ENCODE measurements at places on chromosomes 7 and 10. TPM values are rescaled to one million over a fixed set of nuclear protein-coding genes. Genes with fewer than 3 reads are reported as not detected.

Gene TCAF2
- total RNA-seq = 2.7 TPM

Gene TMEM178B
- 0.04 TPM for total RNA-seq

Gene CALCR
- not detected for total RNA-seq

Gene AFAP1L2
- 1.3 TPM for total RNA-seq

Gene PLA2G12B
- total RNA-seq = not detected

Gene TRPV5
- total RNA-seq = not detected

Gene HNRNPA2B1
- total RNA-seq = 178 TPM

Gene CPA2
- not detected for total RNA-seq

Gene SP8
- 0.08 TPM for total RNA-seq

Gene CCDC3
- 2.4 TPM for total RNA-seq

Gene LBX1
- total RNA-seq = not detected

Gene PGAM2
- not detected for total RNA-seq

Gene LIPF
- total RNA-seq = not detected

Gene AKR1C4
- not detected for total RNA-seq

Gene KLHDC10
- 15.5 TPM for total RNA-seq
